ENCODE measurements at places on chromosomes 16 and 17.

- ATAC-seq: no peak
Measured at GRCh38 chr16:4338125-4338582, 13.0 kb downstream of the PAM16 start.

DNA sequence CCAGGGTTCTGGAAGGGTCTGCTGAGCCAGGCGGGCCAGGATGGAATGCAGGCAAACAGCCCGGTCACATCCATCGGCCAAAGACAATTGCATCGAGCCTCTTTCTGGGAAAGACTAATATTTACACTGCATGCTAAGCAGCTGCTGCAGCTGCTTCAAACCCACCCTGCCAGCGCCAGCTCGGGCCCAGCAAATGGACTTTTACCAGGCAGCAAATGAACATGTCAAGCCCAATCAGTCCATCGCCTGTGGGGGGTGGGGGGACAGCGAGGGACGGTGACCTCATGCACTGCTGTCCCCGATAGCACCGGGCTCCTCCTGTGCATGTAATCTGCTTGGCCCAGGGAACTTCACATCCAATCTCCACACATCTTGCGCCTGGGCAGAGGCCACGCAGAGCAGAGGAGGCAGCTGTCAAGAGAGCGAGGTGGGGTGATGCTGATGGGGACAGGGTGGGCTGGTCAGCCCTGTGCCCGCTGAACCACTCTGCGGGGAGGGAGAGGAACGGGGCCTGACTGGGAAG lies 39.4 kb upstream of the CDH5 start:
- no peak for ATAC-seq

GRCh38 chr16:46757339-46758050 lies 9.4 kb upstream of the MYLK3 start:
- no peak for ATAC-seq

GRCh38 chr16:7381671-7382070 lies 49.0 kb downstream of the RBFOX1 start:
- ATAC-seq: no peak

- no peak for ATAC-seq
Measured at GRCh38 chr16:31356566-31357323, 1.8 kb downstream of the ITGAX start.

DNA sequence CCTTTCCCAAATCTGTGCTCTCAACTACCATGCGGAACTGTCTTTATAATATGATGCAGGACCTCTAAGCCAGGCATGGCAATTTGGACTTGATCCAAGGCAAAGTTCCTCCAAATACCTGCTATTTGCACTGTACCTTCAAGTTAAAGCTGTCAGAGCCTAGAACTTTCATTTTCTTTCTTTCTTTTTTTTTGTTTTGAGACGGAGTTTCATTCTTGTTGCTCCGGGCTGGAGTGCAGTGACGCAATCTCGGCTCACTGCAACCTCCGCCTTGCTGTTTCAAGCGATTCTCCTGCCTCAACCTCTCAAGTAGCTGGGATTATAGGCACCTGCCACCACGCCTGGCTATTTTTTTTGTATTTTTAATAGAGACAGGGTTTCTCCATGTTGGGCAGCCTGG lies 51.7 kb downstream of the ARHGAP27 start:
- ATAC-seq: no peak

- ATAC-seq: no peak
Measured at GRCh38 chr17:77248216-77249114, 107.7 kb downstream of the SEC14L1 start.

GRCh38 chr16:31179219-31179746 lies 656 bp upstream of the FUS start:
- no peak for ATAC-seq

DNA sequence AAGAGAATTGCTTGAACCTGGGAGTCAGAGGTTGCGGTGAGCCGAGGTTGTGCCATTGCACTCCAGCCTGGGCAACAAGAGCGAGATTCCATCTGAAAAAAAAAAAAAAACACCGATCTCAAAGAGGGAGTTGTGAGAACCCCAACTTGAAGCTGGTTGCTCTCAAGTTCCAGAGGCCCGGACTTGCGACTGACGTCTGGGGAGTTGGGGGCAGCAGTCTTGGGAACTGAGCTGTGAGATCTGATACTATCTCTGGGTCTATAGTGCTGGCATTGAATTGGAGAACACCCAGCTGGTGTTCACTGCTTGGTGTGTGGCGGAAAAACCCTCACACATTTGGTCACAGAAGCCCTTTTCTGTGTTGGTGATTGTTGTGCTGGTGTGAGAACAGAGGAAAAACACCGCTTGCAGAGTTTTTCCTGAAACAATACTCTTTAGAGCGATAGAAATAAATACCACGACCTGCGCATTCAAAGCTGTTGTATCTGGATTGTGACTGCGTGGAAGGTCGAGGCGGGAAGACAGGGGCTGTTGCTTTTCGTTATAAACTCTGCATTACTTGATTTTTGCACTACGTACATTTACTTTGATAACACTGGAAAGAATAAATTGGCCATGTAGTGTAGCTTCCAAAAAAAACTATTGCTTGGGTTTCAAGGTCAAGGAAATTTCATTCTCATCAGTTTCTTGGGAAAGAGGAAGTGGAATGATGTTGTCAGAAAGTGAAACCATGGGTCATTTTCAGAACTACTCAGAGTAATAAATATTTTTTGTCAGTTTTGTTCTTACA lies 8.8 kb downstream of the SCIMP start:
- no peak for ATAC-seq

GRCh38 chr17:42118545-42118944 lies 2.6 kb downstream of the KAT2A start:
- ATAC-seq: no peak

- ATAC-seq: no peak
Measured at GRCh38 chr17:2405247-2405926, 4.5 kb upstream of the MNT start.

DNA sequence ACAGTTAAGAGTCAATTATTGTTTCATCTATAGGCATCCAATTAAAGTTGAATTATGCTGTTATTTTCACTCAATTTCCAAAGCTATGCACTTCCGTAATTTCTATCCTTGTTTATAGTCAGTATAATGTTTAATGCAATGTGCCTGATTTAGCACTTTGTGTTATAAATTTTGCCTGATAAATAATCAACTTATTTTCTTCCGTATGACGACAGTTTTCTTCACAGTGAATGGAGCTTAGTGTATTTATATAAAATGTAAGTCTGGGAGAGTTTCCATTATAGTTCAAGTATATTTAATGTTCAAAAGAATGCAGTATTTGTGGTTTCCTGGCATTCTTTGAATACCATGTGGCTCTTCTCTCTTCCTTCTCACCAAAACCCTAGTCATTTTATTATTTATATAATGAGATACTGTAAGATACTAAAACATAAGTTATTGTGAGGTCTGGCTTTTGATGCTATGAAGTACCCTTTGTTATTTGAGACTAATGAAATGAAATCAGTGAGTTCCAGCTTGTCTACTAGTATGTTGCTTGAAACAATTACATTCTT lies 240.6 kb downstream of the PRKCA start:
- no peak for ATAC-seq

DNA sequence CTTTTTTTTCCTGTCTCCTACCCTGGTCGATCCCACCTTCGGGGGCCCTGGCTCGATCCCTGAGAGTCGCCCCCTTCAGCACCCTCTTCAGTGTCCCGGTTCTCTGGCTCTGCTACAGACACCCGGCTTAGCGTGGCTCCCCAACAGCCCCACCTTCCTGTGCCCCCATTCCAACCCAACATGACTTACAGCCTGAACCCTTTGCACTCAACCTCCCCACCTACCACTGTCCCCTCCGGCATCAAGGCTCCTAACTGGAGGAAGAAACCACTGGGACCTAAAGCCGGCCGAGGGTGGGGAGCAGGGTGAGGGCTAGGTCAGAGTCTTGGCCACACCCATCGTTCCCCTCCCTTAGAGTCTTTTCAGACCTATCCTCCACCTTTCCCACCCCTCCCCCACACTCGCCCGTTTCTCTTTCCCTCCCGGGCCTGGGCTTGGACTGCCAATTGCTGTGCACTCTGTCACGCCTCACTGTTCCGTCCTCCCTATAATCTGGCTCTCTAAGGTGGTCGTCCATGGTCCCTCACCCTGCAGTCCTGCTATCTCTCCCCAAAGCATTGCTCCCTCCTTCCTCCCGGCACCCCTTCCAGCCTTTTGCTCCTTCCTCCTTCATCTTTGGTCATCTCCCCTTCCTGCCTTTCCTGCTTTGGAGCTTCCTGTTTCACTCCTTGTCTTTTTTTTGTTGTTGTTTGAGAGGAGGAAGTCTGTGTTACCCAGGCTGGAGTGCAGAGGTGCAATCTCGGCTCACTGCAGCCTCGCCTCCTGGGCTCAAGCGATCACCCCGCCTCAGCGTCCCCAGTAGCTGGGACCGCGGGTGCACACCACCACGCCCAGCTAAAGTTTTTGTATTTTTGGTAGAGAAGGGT lies 890 bp upstream of the CLDN7 start:
- ATAC-seq: no peak
